ENCODE measurements at places on chromosomes 5 and 9. TPM values are rescaled to one million over a fixed set of nuclear protein-coding genes. Genes with fewer than 3 reads are reported as not detected.

- no peak for DNase-seq
Observed at GRCh38 chr9:116088396-116088795, 65.2 kb upstream of the PAPPA start.

- DNase-seq, result no peak
Observed at GRCh38 chr5:120568711-120569110, 104.6 kb downstream of the PRR16 start.

GRCh38 chr5:33227247-33227646 is 213.5 kb upstream of the TARS1 start:
- DNase-seq, result no peak

BDP1 gene
- 25.0 TPM for total RNA-seq

GRCh38 chr9:128420060-128420650 is 502 bp upstream of the CERCAM start:
- DNase-seq, result no peak

DNA sequence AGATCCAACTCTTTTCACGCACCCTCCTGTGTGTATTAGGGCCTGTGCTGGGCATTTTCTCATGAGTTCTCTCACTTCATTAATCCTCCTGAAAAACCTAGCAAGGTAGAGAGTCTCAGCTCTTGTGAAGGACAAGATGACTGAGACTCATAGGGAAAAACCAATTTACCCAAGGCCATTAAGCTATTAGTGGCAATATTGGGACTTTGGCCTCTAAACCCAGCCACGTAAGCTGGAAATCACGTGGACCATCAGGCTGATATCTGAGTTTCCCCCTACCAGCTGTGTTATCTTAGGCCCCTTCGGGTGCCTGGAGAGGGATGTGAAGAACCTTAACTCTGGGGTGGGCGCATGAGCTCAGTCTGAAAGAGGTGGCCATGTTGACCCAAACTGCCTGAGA is 80.7 kb downstream of the ANKH start:
- DNase-seq, result no peak

ARL10 gene
- 2.7 TPM for total RNA-seq

GALNT12 gene
- 0.53 TPM for total RNA-seq

- no peak for DNase-seq
Observed at GRCh38 chr5:32343058-32343672, 30.4 kb upstream of the MTMR12 start.

- no peak for DNase-seq
Observed at GRCh38 chr9:112886351-112886750, 4.3 kb downstream of the SLC46A2 start.

GRCh38 chr5:73121119-73121463 is 716 bp downstream of the TMEM171 start:
- no peak for DNase-seq

- DNase-seq, result no peak
Observed at GRCh38 chr9:133369933-133370332, 5.9 kb downstream of the SURF4 start.

ADAMTS19 gene
- total RNA-seq, result 0.32 TPM

Data from ascending aorta (tissue), 2 donors.